Renal pelvis (tissue), 12 donors: ENCODE measurements at places on chromosomes 13 and 19.

DNA sequence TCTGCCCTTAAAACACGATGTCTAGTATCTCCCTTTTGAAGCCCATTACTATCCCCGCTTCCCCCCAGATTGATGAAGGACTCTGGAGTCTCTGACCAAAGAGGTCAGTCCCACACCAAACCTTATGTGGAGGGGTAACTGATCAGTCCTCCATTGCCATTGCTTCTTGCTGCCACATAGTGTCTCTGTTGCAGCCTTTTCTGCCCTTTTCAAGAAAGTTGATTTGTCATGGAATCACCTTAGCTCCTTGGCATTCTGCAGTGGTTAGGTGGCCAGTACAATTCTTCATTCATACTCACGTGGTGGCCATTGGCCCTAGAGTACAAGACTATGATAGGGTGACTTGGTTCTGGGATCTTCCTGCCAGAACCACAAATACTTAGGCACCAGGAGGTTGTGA, 8.4 kb upstream of the HTR2A start:
- DNase-seq = no peak

DNA sequence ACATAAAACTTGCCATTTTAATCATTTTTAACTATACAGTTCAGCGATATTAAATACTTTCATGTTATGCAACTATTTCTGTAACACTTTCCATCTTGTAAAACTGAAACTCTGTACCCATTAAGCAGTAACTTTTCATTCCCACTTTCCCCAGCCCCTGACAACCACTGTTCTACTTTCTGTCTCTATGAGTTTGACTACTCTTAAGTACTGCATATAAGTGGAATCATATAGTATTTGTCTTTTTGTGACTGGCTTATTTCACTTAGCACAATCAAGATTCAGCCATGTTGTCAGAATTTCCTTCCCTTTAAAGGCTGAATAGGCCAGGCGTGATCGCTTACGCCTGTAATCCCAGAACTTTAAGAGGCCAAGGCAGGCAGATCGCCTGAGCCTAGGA, 56.2 kb downstream of the ARHGAP35 start:
- DNase-seq = no peak

DNA sequence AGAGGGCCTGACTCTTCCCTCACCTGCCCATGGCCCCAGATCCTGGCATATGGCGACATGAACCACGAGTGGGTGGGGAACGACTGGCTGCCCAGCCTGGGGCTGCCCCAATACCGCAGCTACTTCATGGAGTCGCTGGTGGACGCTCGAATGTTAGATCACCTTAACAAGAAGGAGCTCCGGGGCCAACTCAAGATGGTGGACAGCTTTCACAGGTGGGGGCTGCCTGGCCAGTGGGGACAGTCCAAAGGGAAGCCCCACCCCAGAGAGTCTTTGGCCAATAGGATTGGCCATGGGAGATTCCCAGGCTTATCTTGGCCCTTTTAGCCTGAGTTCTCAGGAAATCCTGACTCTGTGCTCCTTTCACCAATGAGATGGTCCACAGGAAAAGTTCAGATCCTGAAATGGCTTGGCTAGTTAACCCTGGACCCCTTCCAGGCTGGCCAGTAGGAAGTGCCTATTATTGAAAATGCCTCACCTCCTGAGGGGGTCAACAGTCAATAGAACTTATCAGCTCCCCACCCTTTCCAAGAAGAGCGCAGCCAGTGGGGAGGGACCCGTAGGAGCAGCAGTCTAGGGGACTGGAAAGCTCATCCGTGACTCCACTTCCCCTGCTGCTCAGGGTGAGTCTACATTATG, 7.0 kb downstream of the HRC start:
- no peak for DNase-seq

DNA sequence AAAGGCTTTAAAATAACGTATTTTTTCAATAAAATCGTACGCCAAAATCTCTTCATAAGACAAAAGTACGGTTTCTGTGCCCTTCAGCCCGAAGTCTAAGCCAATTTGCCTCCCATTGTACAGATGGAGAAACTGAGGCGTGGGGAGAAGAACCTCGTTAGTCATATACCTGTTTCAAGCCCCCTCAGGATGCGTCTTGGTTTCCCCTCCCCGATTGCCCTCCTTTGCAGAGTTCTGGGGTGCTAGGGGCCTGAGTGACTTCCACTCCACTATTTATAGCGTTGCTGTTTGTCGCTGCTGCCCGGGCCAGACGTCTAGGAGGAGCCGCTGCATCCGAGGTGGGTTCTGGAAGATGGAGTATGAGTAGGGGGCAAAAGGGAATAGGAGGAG, 2.3 kb upstream of the LTBP4 start:
- DNase-seq = no peak

- no peak for DNase-seq
Observed at GRCh38 chr19:29006057-29006735, 206.8 kb downstream of the UQCRFS1 start.

DNA sequence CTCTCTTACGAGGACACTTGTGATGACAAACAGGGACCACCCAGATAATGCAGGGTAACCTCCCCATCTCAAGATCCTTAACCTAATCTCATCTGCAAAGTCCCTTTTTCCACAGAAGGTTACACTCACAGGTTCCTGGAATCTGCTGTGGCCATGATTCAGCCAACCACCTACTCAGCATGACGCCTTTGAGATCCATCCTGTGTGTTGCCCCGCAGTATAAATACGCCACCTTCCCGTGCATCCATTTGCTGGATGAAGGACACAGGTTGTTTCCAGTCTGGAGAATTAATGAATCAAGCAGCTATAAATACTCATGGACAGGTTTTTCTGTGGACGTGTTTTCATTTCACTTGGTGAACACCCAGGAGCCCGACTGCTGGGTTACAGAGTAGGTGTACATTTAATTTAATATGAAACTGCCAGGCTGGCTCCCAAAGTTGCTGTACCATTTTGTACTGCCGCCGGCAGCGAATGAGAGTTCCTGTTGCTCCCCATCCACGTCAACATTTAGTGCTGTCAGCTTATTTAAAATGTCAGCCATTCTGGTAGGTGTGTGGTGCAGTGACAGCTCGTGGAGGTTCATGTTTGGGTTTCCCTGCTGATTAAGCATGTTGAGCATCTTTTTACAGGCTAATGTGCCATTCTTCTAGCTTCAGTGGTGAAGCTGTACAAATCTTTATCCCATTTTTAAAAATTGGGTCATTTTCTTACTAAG, 40.2 kb downstream of the ELL start:
- no peak for DNase-seq

DNA sequence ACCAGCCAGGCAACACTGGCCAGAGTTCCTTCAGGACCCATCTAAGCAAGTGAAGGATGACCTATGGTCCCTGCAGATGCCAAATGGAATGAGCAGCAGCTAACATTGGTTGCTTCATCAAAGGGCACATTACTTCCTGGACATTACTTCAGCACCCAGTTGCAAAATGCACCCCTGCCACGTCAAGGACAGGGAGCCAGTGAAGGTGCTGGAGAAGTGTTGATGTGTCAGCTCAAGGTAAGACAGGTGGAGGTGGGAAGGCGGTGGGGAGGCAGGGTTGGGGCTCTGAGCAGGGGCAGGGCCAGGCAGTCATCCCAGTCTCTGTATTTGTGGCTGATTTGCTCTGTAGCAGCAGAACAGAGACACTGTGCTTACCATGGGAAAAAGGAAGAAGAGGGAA, 14.6 kb downstream of the CSNK1A1L start:
- no peak for DNase-seq

GRCh38 chr13:99385940-99386339, 78.7 kb upstream of the GPR183 start:
- no peak for DNase-seq

- DNase-seq = no peak
Observed at GRCh38 chr13:28410096-28410495, 84.8 kb downstream of the FLT1 start.

DNA sequence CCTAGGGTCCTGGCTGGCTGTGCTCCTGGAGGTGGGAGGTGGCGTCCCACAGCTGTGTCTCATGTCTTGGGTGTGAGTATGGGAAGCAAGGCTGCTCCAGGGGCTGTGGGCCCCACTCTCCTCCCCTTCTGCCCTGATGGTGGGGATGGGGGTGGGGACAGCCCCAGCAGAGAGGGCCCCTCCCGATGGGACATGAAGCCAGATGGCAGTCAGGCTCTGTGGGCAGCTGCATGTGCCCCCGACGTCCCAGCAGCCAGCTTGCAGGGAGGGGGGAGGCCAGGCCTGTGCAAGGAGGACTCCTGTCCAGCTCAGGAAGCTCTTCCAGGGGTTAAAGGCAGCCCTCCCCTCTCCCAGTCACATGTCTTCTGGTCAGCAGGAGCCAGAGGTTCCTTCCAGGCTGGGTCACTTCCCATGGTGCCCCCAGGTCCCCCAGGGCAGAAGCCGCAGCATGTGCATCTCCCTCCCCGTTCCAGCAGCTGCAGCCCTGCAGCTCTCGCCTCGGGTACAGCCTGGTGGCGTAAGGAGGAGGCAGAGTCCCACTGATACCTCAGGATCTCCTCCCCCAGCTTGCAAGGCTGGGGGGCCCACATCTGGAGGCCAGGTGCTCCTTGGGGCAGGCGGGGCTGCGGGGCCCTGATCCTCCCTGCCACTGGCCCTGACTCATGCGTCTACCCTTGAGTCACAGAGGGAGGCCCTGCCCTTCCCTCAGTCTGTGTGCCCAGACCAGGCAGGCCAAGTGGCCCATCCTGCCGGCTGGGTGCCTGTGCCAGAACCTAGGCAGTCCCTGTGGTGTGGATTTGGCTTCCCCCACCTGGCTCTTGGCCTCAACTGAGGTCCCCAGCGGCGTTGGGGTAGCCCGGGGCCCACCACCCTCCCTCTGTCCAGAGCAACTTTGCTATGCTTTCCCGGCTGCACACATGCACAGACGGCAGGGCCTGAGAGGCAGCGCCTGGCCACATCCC, 13.0 kb downstream of the YIPF2 start:
- DNase-seq = no peak

GRCh38 chr13:81382246-81382645, 1041.3 kb upstream of the SPRY2 start:
- DNase-seq = no peak

DNA sequence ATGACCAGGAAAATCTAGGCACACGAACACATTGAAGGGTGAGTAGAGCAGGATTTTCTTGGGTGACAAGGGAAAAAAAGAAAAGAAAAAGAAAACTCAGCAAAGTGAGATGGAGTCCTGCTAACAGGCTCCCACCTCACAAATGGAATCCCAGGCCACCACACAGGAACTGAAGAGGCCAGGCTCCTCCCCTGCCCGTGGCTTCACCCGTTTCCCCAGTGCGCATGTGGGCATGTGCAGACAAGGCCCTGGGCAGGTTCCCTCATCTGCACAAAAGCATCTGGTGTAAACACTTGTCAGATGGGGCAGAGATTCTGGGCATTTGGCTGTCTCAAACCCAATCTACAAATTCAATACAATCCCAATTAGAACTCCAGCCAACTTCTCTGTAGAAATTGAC, 24.5 kb downstream of the CFAP97D2 start:
- no peak for DNase-seq

DNA sequence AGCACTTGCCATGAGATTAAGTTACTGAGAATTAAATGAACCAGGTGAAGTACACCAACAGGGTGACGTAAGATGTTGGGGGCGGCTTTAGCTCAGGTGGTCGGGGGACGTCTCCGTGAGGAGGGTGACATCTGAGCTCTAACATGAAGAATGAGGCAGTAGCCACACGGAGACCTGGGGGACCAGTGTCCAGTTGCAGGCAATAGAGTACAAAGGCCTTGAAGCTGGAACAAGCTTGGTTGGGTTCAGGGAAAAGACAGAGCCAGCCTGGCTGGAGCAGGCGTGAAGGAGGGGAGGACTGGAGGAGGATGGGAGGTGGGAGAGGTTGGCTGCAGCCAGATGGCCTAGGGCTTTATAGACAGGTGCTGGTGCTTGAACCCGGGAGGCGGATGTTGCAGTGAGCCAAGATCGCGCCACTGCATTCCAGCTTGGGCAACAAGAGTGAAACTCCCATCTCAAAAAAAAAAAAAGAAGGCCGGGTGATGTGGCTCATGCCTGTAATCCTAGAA, 1.6 kb downstream of the SPINT2 start:
- no peak for DNase-seq

GRCh38 chr13:23845105-23845725, 44.0 kb downstream of the MIPEP start:
- DNase-seq = no peak

- DNase-seq = no peak
Observed at GRCh38 chr19:55481148-55481793, 3.7 kb upstream of the NAT14 start.

- DNase-seq = no peak
Observed at GRCh38 chr13:67328895-67329294, 98.8 kb upstream of the PCDH9 start.

DNA sequence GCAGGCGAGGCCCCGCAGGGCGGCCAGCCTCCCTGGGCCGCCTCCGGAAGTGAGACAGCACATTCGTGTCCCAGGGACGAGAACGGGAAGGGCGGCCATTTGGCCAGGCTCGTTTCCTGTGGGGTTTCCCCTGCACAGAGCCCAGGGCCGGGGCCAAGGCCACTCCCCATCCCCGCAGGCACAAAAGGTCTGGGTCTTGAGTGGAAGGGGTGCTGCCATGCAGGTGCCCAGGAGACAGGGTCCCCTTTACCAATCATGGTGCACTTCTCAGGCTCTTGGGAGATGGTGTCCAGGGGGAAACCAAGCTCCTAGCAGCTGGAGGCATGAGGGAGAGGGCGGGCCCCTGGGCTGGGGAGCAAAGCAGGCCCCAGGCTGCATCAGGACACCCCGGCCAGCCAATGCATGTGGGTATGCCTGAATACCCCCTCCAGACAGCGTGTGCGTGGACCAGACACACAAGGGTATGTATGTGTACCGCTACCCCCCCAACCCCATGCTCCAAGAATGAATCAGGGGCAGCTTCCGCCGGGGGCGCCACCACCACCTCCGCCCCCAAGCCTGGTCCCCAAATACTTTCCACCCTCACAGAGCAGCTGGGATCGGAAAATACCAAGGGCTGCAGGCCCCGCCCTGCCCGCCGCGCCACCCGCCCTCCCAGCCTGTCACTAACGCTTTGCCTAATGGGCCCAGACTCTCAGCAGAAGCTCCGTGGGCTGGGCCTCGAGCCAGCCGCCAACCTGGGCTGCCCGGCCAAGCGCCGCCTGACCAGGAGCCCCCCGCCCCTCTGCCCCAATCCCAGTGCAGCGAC, 37.6 kb upstream of the NANOS3 start:
- no peak for DNase-seq

DNA sequence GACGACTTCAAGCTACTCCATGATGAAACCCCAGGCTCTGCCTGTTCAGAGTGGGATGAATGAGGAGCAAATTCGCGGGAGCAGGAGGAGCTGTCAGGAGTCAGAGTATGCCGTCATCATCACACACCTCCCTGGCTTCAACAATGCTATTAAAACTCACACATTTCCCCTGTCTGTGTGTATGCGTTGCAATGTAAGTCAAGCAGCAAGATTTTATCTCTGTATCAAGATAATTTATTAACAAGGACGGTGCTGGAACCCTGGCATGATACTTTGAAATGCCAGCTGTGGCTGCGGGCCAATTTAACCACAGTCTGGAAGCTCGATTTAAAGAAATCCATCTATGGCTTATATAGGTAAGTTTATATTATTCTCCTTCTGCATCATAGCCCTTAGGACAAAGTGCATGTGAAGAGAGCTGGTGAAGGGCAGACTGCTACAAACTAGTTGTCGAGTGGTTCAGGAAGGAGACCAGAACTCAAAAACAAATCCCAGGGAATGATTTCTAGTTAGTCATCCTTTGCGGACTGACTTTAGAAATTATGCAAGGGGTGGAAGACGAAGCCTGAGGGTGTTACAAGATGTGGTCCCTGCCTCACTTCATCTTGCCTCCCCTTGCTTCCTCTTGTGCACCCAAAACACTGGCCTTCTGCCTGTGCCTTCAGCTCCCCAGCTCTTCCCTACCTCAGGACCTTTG, 486.5 kb downstream of the COG6 start:
- no peak for DNase-seq

GRCh38 chr19:41563854-41564514, 12.0 kb upstream of the CEACAM21 start:
- no peak for DNase-seq
